NCI-H1417 treated with DMSO at 0.1 percent for 48 hours (cell line): ENCODE measurements at places on chromosomes 2 and 18.
A peak's percentile ranks its signal among the peaks of the same experiment; 100 is the strongest.

DNA sequence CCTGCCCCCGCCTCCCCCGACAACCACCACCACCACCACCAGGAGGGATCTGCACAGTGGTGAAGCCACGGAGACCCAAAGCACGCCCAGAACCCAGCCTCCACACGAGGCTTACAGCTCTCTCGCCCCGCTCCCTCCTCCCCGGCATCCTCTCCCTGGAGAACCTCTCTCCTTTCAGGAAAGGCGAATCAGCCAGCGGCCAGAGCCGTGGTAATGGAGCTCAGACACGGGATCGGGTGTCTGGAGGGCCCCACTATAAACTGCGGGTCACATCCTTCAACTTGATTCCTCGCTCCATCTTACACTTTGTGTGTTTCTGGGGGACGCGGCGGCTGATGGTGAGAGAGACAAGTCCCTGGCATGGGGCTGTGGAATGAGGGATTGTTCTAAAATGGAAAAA lies 271.5 kb upstream of the SIX2 start:
- no peak for DNase-seq

GRCh38 chr2:112166806-112167499 lies 28.8 kb downstream of the FBLN7 start:
- no peak for DNase-seq

GRCh38 chr18:13542520-13542847 lies 183.9 kb downstream of the FAM210A start:
- no peak for DNase-seq

GRCh38 chr2:147873859-147874483 lies 29.1 kb downstream of the ACVR2A start:
- DNase-seq: no peak

DNA sequence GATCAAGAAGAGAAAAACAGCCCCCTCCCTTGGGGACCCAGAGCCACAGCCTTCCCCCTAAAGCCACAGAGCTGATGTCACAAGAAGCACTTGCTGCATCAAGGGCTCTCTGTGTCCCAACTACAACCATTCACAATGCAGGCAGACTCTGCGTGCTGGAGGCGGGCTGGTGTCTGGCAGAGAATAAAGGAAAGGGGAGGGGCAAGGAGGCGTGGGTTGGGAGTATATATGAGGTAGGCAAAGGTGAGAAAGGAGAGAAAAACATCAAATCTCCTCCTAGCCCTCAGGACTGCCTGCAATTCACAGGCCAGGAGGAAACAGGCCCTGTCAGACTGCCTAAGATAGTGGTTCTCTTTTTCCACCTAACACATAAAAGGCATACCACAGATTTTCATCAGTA lies 48.8 kb upstream of the IHH start:
- DNase-seq: no peak

DNA sequence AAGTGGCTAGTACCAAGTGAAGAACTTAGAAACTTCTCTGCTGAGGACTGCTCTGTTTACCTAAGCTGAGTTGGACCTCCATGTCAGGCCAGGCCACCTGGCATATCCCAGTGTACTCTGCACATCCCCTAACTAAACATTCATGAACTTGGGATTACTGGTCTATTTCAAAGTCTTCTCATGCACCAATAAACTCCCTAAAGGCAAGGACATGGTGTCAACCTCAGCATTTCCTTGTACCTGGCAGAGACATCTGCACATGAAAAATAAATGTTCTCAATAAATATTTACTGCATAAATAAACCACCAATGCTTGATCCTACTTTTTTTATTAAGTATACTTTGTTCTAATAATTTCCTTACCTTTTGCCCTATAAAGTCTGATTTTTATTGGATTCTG lies 124.8 kb downstream of the LAMA1 start:
- DNase-seq: no peak

GRCh38 chr2:7905756-7906155 lies 776.1 kb upstream of the ID2 start:
- peak; percentile 79 for DNase-seq

- DNase-seq: no peak
Measured at GRCh38 chr2:121080013-121080772, 204.8 kb downstream of the TFCP2L1 start.
